ENCODE measurements at places on chromosomes 11 and 22. TPM values are rescaled to one million over a fixed set of nuclear protein-coding genes. Genes with fewer than 3 reads are reported as not detected.
A peak's percentile ranks its signal among the peaks of the same experiment; 100 is the strongest.

C11orf97 gene
- total RNA-seq = not detected

CRYBA4 gene
- total RNA-seq = not detected

MYRF gene
- total RNA-seq = under 0.01 TPM

- no peak for DNase-seq
These were observed 62.6 kb downstream of the FLRT1 start for GRCh38 chr11:64098318-64098831.

DNA sequence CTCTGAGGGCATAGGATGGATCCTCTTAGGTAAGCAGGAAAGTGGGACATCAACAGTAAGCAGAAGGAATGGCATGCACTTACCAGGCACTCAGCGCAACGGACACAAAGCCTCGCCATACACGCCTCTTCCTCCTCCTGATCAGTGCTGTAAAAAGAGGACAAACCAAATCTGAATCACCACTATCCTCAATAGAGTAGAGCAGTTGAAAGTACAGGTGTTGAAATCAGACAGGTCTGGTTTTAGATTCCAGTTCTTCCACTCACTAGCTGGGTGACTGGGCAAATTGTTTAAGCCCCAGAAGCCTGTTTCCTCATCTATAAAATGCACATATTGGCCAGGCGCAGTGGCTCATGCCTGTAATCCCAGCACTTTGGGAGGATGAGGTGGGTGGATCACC lies 8.6 kb upstream of the JAML start:
- peak; percentile 89 for DNase-seq

DNA sequence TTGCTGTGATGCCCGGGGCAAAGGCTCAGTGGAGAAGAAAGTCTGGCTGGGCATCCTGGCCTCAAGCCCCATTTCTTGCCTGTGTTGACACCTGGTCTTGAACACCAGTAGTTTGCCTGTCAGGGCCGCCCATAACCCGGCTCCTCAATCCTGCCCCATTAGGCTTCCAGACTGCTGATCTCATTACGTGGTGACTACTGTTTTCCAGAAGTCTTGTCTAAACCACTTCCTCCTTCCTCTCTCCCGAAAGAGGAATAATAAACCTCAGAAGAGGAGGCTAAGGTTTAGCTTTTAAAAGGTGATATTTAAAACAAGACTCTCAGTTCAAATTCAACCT lies 97.7 kb downstream of the CD44 start:
- DNase-seq = peak; percentile 81

DNA sequence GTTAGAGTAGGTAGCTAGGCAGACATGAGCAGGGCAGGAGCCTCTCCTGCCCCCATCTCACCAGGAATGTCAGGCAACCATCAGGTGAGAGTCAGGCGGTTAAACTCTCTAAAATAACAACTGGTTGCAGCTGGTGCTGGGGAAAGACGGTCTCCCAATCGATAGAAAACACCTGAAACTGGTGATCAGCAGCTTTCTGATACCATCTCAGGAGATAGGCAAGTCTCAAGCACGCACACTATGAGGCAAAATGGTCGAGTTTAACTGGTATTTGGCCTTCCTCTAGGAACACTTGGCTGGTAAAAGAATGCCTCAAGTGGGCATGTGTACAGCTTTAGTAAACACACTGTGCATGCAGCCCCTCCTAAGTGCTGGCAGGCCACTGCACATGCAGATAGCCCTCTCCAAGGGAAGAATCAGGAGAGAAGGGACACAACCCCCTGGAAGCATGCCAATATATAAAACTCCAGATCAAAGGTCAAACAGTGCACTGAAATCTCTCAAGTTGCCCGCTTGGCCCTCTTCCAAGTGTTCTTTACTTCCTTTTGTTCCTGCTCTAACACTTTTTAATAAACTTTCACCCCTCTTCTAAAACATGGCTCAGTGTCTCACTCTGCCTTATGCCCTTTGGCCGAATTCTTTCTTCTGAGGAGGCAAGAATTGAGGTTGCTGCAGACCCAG lies 88.7 kb downstream of the USP35 start:
- DNase-seq = no peak

DNA sequence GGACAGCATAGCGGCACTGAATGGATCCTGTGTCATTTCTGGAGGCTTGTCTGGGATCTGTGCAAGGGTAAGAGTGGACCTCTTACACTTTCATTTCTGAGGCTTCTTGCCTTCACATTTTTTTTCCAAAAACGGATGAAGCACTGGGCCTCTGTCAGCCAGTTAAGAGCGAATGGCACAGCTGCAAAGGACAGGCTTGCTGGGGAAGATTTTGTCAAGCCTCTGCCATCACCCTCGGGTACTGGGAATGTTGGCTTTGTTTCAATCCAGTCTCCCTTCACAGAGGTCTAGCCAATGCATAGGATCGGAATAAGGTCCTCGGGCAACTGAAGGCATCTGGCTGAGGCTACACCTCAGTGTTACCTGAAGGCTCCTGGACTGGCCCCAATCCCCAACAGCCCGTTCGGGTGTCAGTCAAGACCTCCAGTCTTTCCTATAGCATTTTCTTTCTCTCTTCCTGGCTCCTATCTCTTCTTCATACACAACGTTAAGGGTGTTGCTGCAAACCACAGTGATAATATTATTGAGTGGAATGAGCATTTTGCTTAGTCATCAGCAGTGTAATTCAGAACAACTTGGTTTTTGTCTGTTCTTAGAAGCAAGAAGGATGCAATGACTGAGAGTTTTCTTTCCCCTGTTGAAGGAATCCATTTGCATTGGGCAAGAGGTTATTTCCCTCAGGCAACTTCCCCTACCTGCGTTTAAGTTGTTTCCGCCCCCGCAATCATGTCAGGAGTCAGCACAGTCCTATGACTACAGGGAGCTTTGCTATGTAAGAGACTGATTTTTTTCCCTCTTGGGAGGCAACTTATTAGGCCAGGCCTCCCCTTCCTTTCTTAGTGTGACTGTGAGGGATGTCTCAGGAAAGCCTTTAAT lies 22.8 kb downstream of the NPAT start:
- DNase-seq = peak; percentile 97

DNA sequence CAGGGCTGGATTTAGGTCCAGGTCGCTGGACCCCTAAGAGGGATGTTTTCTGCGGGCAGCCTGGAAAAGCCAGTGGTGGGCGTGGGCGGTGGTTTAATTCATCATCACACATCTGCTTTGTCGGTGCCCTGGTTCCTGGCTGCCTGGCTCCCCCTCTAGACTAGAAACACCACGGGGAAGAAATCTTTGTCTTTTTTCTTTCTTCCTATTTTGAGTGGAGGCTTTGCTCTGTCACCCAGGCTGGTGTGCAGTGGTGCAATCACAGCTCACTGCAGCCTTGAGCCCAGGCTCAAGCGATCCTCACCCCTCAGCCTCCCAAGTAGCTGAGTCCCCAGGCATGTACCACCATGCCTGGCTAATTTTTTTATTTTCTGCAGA lies 86.6 kb upstream of the LINC01488 start:
- no peak for DNase-seq

GRCh38 chr11:59802639-59803176 lies 7.9 kb downstream of the MRPL16 start:
- DNase-seq = peak; percentile 60

DNA sequence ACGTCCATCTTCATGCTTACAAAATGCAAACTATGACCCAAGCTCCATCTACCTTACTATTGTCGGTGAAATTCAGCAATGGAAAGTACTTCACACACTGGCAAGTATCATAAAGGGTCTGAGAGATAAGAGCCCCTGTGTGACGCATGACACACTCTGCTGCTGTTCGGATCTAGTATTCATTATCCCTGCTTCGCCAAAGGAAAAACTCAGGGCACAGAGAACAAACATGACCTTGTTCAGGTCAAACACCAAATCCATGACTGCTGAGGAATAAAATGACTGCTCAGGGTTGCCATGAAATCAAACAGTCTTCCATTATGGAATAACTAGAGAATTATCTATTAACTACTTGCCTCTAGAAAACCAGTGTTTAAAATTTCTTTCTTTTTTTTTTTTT lies 73.0 kb downstream of the MICAL3 start:
- DNase-seq = no peak

DNA sequence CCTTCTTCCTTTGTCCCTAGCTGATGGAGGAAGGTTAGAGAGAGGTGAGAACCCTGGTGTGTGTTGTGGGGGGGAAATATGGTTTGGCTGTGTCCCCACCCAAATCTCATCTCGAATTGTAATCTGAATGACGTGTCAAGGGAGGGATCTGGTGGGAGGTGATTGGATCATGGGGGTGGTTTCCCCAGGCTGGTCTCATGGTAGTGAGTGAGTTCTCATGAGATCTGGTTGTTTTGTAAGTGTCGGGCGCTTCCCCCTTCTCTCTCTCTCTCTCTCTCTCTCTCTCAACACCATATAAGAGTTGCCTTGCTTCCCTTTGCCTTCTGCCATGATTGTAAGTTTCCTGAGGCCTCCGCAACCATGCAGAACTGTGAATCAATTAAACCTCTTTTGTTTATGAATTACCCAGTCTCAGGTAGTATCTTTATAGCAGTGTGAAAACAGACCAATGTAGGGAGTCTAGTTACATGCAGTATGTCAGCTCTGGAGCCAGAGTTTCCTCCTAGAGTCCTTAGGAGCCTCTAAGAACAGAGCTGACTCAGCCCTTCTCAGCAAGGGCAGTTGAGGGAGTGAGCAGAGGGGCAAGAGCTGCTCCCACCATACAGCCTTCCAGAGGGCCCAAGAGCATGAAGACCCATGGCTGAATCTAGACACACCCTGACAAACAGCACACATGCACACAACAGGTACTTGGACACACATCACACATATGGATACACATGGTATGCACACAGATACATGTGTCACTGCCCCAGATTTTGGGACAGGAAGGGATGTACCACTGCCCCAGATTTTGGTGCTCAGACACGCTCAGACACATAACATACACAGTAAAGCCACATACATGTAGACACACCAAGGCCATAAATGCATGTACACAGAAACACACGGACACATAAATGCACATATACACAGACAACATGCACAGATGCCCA lies 12.9 kb upstream of the LRRC32 start:
- DNase-seq = no peak

CELF1 gene
- 63.4 TPM for total RNA-seq

C11orf16 gene
- not detected for total RNA-seq

GRCh38 chr22:36369922-36370791 lies 17.6 kb downstream of the MYH9 start:
- peak; percentile 58 for DNase-seq
